ENCODE measurements at places on chromosomes 13 and 19.

GRCh38 chr13:113274721-113275120 is 22.3 kb upstream of the LAMP1 start:
- DNase-seq: no peak

- DNase-seq: no peak
Measured at GRCh38 chr13:100297413-100297812, 208.5 kb downstream of the PCCA start.

DNA sequence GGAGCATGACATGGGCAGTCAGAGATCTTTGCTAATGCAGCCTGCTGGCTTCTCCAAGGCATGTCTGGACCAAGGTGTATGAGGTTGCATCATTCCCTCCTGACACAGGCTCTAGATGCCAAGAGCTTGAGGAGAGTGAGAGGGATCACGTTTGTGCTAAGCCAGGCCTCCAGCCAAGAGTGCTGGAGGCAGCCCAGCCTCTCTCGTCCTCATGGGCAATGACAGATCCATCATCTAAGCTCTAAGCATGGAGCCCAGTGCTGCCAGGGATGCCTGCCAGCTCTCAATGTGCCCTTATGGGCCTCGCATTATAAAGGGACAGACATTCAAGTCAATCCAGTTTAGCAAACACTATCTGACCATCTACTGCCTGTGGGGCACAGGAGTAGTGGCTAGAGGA is 136.3 kb upstream of the VSTM2B start:
- DNase-seq: no peak

GRCh38 chr19:7109678-7110289 is 40.3 kb downstream of the ZNF557 start:
- DNase-seq: no peak

DNA sequence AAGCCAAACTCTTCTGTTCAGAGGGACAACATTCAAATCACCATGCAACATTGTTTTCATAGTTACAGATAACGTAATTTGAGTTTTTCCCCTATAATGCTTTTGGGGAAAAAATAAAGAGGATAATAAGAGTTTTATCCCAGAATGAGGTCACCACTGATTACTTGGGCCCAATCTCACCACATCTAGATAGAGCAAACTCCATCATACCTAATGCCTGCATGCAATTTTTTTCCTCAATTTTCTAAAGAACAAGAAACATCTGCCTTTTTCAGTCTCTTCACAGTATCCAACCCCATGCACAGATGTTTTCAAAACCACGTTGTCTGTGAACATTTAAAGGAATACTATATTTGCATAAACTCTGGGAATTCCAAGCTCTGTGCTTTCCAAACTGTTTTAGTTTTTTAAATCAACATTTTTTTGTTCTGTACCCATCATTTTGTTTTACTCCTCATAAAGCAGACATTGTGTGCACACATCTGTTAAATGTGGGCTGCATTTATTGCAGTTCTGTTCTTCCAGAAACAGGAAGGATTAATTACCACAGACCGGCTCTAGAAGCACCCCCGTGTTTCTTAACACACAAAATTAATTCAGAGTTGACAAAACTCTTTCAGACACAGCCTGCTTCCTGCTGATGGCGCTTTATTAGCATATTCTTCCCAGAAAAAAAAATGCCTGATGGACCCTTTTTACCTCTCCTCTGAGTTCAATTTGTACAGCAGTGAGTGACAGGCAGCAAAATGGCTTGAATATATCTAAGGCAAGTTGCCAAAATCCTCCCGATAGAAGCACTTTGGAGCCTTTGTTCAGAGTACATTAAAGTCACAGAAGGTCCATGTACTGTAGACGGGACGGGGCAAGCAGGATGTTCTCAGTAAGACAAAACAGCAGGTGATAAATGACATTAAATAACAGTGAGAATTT is 1171.9 kb downstream of the EFNB2 start:
- DNase-seq: no peak

GRCh38 chr19:49297403-49297802 is 27.6 kb downstream of the SLC6A16 start:
- peak; percentile 22 for DNase-seq

DNA sequence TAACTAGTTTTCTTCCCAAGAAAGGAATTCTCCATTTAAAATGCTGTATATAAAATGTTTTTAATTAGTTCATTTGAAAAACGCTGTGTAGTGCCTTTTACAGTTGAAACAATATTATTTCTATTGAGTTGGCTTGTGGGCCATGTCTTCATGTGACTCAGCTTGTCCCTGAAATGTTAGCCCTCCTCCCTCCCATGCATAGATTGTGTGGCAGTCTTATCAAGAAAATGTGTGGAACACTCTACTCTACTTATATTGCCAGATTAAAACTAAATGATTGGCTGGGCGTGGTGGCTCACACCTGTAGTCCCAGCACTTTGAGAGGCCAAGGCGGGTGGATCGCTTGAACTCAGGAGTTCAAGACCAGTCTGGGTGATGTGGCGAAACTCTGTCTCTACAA is 33.4 kb downstream of the TFDP1 start:
- no peak for DNase-seq

DNA sequence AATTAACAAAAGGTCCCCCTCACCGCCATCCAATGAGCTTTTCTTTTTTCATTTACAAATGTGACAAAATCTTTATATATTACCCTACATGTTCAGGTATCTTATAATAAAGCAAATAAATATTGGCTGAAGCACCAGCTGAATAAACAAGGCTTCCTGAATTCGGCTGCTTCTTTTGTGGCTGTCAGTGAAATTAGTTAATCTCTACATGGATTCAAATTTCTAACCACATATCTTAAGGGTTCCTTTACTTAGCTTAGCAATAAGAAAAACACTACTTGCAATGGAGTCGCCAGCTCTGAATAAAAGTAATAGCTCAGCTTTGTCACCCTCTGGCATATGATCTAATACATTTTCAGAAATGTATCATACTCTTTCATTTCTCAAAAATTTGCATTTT is 104.3 kb downstream of the CCNA1 start:
- DNase-seq: no peak

- no peak for DNase-seq
Measured at GRCh38 chr13:49585220-49586157, at the start of gene RCBTB1. Gene RCBTB1, minus strand, starts transcription at chr13:49585558. Its CDS starts 18,279 bp downstream, at chr13:49567279.

GRCh38 chr13:50320271-50320862 is 305.1 kb downstream of the KCNRG start:
- no peak for DNase-seq

- peak; percentile 85 for DNase-seq
Measured at GRCh38 chr13:43815204-43815603, 28.4 kb upstream of the ENOX1 start.

DNA sequence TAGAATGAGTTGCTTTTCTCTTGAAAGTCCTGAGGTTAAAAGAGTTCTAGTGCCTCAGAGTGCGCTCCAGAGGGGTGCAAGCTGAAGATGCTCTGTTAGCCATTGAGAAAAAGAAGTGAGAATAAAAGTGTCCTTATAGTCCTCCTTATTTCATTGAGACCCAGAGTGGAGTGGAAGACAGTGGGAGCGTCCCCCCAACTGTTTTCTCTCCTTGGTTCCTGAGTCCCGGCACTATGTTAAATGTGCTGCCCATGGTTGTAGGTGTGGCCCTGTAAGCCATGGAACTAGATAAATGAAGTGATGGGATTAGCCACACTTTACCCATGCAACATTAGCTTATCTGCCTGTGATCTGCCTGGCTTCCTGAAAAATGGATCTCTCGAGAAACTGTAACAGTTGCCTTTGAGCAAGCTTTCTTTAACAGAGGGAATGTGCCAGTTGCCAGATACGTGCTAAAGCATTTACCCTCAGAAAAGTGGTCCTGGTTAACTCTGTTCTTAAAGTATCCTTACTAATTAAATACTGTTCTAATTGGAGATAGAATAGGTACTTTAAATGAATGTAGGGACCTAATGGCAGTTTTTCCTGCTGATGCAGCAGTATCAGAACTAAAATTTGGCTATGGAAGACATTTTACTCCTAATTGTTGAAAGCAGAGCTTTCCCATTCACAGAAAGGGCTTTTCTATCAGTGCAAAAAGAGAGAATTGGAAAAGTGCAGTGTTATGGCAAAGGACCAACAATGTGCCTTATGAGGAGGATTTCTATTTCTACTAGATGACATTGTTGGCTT is 21.4 kb upstream of the PSG9 start:
- peak; percentile 3 for DNase-seq

- no peak for DNase-seq
Measured at GRCh38 chr19:15038294-15038693, 11.0 kb upstream of the CASP14 start.

- no peak for DNase-seq
Measured at GRCh38 chr19:21593008-21593481, 87.6 kb downstream of the ZNF429 start.

DNA sequence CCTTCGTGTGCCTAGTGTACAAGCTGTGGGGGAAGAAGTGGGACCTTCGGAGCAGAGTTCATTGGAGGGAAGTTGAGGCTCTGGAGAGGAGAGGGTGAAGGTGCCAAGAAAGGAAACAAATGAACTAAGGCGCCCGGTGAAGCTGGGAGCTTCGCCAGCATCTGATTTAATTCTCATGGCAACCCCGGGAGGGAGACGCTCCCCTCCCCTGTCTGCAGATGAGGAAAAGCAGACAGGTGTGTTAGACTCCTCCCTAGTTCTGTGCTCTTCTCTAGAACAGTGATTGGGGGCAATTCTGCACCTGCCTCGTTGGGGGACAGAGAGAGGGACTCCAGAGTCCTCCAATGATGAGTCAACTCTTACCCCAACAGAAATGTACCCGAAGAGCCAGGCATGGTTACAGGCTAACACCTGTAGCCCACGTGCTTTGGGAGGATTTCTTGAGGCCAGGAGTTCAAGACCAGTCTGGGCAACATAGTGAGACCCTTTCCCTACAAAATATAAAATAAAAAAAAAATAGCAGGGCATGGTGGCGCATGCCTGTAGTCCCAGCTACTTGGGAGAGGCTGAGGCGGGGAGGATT is 4.2 kb downstream of the SSC5D start:
- no peak for DNase-seq

DNA sequence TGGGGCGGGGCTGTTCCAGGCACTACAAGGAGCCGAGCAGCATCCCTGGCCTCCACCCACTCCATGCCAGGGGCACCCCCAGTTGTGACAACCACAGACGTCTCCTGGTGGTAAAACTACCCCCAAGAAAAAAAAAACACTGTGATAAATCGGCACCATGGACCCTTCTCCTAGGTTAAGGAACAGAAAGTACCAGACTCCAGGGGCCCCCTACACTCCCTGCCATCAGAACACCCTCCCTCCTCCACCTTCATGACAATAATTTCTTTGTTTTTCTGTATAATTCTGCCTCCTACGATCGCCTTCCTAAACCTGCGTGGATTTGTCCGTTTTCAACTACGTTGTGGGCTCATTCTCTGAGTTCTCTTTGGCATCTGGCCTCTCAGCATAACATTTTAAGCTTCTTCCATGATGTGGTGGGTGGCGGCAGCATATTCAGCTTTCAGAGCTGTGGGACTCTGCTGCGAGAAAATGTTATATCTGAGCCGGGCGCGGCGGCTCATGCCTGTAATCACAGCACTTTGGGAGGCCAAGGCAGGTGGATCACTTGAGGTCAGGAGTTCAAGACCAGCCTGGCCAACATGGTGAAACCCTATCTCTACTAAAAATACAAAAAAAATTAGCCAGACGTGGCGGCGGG is 8.6 kb downstream of the TLE2 start:
- no peak for DNase-seq

- no peak for DNase-seq
Measured at GRCh38 chr19:18898081-18898606, 2.2 kb upstream of the CERS1 start.

DNA sequence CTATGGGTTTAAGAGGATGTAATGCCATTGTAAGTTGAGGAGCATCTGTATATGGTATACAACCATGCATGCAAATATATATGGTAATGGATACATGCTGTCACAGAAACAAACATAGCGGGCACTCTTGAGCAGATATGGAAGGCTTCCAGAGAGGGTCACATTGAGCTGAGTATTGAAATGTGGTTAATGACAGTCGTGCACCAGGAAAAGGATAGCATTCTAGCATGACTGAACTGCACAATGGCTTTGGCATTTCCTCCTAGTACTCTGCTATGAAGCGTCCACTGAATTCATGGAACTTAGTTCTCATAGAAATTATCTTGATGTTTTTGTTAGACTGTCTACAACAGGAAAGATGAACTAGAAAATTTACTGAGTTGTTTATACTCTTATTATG is 25.2 kb downstream of the DGKH start:
- no peak for DNase-seq

DNA sequence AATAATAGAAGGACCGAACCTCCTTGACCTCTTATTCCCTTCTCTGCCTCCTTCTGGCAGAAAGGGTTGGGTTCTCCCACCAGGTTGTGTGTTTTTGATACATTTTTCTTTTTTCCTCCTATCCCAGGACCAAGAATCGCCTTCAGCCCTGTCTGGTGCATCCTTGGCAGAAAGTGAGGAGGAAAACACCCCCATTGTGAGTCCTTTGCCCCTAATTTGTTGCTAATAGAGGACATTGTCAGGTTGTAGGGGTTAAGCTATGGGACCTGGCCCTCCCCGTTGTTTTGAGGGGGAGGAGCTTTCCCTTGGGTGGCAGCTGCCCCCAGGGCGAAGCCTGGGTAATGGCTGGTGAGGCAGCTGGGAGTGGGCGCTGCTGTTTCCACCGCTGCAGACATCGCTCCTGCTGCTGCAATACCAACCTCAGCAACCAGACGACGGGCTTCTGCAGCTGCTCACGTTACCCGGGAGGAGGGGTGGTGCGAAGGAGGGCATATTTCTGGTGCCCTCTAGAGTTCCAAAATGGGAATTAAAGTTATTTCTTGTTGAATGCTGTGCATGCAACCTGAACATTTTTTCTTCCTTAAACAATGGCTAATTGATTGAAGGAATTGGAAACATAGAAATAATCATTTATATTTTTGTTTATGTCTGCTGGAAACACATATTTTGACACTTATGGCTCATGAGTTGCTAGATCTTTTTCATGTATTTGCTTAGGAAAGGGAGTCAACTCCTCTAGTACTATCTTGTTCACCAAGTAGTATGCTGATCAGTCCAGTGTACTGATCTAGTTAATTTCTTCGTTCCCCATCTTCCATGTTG is 1.5 kb downstream of the ZMYM2 start:
- DNase-seq: peak; percentile 67

DNA sequence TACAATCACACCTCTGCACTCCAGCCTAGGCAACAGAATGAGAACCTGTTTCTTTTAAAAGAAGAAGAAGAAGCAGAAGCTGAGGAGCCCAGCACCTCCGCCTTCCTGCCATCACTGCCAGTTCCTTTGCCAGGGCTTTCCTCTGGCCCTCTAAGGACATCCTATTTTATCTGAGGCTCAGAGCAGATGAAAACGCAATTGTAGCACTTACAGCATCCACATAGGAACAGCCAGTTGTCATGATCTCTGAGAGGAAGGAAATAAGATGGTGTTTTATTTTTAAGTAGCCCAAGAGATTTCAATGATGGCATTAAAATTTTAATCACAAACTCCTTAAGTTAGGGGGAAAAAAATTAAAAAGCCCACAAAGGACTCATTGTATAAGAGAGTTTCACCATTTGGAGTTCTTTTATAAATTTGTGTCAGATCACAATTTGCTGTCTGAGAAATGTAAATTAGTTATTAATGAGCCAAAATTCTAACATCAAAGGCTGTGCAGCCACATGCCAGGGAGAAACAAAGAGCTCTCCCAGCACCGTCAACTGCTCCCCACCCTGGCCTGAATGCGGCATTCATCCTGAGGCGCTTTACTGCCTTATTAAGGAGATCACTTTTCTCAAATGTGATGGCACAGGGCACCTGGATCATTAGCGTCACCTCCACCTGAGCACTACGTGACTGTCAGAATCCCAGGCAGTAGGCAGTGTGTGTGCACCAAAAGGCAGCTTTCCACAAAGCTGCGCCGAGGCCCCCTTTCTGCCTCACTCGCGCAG is 393.0 kb downstream of the FOXO1 start:
- no peak for DNase-seq

- DNase-seq: no peak
Measured at GRCh38 chr13:60135344-60135743, 28.4 kb downstream of the DIAPH3 start.
